ENCODE measurements at places on chromosomes 7 and 10.

DNA sequence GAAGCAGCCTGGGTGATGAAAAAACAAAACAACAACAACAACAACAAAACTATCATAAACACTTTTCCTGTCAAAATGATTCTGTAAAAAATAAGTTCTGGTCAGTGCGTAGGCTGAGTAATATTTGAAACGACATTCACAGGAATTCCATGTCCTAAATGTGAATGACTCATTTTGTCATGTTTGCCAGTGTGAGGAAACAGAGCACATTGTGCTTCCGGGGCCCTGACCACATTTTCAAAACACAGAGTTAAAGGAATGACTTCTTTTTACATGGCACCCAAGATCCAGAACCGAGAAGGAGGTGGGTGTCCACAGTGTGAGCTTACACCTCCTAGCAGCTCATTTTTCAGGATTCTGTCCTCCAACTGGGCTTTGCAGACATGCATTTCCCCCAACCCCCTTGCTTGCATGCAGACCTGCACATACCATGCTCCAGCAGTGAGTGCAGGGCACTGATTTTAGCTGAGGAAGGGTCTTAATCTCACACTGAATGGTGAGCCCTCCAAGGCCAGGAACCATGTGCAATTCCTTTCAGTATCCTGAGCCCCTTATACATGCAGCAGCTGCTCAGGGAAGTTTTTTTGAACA lies 3.0 kb downstream of the CLRN3 start:
- H3K27me3 ChIP-seq: no peaks in the 10 kb centered on the region
- no peaks in the 10 kb centered on the region for H3K4me1 ChIP-seq
- DNase-seq: peak; percentile 52

DNA sequence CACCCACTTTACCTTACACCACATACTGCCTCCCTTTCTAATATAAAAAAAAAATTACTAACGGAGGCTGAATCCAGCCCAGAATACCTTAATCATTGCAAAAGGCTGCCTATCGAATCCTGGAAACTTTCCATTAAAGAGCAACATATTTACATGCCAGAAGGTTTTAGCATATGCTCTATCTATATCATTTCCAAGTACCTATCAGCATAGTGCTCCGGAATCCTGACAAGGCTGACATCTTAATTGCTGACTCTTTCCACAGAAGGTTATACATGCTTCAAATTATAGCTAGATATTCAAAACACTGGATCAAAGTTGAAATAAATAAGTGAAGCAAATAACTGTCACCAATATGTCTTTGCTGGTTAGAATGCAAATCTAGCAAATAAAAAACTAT lies 170.9 kb upstream of the CDK1 start:
- DNase-seq: no peak
- H3K4me3 ChIP-seq: no peak overlapping the region
- no peaks in the 10 kb centered on the region for H3K27me3 ChIP-seq
- no peaks in the 10 kb centered on the region for H3K36me3 ChIP-seq

GRCh38 chr7:87220734-87221215 lies 1.2 kb upstream of the TMEM243 start:
- H3K27me3 ChIP-seq: no peaks in the 10 kb centered on the region
- H3K4me1 ChIP-seq: peaks cover 31% of the 10 kb centered on the region
- no peaks in the 10 kb centered on the region for H3K36me3 ChIP-seq
- H3K27ac ChIP-seq: peak overlapping the region; percentile 87

DNA sequence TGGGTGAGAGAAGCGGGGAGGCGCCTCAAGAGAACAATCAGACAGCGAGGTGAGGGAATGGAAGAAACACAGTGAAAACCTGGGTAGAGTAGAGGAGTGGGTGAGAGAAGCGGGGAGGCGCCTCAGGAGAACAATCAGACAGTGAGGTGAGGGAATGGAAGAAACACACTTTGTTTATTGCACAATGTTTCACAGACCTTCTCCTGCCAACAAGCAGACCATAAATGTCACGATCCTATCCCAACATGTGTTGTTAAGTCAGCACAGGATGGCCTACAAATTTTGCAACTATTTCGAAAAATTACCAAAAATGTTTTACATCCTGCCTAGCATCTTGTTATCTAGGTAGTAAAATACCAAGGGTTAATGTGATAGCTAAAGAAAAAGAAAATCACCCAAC lies 115.3 kb downstream of the JAZF1 start:
- no peaks in the 10 kb centered on the region for H3K27me3 ChIP-seq
- no peaks in the 10 kb centered on the region for H3K36me3 ChIP-seq
- peak overlapping the region; percentile 53 for H3K27ac ChIP-seq
- H3K4me3 ChIP-seq: peak overlapping the region; percentile 25
- H3K4me1 ChIP-seq: peaks cover 52% of the 10 kb centered on the region

- H3K27me3 ChIP-seq: no peaks in the 10 kb centered on the region
- no peak overlapping the region for H3K27ac ChIP-seq
- no peaks in the 10 kb centered on the region for H3K4me1 ChIP-seq
- no peaks in the 10 kb centered on the region for H3K36me3 ChIP-seq
Measured at GRCh38 chr10:110184398-110184797, 23.0 kb upstream of the MXI1 start.

Data from vagina (tissue), 2 donors.